ENCODE measurements at places on chromosomes 5 and 9.

- no peak for DNase-seq
These were observed 1532.8 kb upstream of the ACO1 start for GRCh38 chr9:30851600-30851999.

- DNase-seq = no peak
These were observed 243.9 kb upstream of the SMARCA2 start for GRCh38 chr9:1771094-1771789.

GRCh38 chr9:89001917-89002540 is 10.8 kb downstream of the S1PR3 start:
- no peak for DNase-seq

DNA sequence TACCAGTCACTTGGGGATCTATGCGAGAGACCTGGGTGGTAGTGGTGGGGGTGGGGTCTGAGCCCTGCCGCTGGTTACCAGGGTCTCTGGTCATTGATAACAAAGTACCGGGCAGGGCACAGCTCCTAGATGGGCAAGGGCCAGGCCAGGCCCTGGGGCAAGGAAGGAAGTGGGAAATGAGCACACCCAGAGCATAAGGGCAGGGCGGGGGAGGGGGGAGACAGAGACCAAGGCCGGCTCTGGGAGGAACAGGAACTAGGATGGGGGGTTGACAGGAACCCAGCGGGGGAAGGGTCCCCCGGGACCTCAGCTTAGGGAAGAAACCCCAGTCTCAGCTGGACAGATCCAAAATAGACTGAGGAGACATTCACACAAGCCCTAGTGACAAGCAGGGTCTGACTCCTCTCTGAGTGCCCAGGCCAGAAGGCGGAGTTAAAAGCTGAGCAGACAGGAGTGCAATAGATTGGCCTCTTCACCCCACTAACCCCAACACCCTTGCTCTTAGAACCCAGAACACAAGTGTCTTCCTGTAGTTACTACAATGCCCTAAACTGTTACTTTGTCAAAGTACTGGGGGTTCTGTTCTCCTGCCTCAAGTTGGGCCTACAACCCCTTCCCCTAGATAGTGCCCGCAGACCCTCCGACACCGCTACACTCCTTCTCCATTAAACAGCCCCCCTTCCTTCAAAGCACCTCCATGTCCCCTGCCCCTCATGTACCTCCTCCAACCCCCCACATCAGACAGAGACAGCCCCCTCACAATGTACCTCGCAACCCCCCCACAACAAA is 628 bp downstream of the ATOSB start:
- peak; percentile 52 for DNase-seq

GRCh38 chr5:170495825-170496661 is 7.8 kb upstream of the KCNIP1 start:
- no peak for DNase-seq

DNA sequence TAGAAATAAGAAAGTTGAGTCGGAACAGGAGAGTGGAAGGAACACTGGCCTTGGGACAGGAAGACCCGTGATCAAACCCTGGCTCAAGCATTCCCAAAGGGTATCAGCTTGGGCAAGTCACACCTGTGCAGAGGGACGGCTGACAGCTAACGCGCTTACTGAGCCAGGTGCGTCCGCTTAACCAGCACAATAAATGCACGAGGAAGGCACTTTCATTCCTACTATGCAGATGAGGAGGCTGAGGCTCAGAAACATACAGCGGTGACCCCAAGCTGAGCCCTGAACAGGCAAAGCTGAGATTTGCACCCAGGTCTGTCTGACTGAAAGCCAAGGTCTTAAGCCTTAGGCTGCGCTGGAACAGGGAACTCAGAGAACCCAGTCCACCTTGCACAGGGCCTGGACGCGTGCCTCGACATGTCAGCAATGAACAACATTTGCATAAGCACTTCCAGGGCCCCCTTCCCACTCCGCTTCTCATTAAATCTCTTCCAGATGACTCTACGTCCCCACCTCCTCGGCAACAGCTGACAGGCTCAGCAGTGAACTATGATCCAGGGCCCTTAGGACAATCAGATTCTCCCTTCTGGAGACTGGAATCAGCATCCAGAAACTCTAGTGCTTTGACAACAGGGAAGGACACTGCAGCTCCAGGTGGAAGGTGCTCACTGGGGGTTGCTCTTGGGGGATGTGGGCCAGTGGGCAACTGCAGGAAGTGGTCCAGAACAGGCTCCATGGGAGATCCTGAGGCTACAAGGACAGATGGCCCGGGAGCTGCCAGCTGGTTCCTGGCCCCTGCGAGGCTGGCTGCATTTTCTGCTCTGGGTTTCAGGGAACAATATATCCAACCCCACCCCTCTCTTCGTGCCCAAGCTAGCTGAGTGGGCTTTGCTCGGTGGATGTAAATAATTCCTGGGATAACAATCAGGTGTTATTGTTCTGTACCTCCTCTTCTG is 35.2 kb downstream of the SH3PXD2B start:
- DNase-seq = no peak

GRCh38 chr9:84471816-84472215 is 131.3 kb upstream of the SLC28A3 start:
- DNase-seq = no peak

- DNase-seq = no peak
These were observed 55.5 kb upstream of the KLF4 start for GRCh38 chr9:107545036-107545435.

GRCh38 chr9:99860266-99860665 is 38.6 kb downstream of the NR4A3 start:
- no peak for DNase-seq

DNA sequence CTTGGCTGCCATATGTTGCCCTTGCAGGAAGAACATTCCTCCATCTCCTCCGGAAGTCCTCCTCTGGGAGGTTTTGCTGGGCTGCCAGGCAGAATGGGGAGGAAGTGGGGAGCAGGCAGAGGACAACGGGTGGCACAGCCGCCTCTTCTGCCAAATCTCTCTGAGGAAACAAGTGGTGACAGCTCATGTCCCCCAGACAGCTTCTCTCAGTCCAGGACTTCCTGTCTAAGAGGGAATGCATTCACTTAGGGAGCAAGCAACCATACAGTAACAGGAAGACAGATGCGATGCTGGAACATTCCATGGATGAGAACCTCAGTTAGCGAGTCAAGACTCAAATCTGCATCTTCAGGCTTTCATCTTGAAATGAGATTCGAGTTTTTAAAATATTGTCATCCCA is 701.0 kb downstream of the SEMA5A start:
- DNase-seq = no peak

GRCh38 chr5:37717613-37718431 is 122.0 kb downstream of the GDNF start:
- DNase-seq = no peak

DNA sequence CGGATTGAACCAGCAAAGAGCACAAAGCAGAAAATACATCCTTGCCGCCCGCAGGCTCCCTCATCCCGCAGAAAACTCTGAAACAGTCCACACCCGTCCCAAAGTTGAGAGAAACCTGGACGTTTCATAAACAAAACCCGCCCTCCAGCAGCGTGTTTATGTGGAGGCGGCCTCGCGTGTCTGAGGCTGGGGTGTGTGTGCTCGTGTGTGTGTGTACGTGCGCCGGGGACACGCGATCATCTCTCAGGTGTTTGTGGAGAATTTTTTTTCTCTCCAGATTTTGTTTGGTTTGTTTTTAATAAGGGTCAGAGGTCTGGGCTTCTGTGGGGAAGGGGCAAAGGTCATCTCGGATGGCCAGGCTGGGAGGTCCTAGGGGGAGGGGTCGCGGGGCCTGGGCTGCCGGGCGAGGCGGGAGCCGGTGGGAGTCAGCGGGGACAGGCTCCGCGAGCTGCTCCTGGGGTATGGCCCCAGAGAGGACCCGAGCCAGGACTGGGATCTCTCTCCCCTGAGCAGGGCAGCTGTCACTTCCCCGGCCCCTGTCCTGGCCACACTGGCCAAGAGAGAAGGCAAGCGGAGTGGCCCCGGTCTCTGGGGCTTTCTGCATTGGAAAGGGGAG is 206.4 kb downstream of the C9orf50 start:
- DNase-seq = peak; percentile 62

- DNase-seq = peak; percentile 32
These were observed 68.2 kb downstream of the LRSAM1 start for GRCh38 chr9:127519301-127520166.

DNA sequence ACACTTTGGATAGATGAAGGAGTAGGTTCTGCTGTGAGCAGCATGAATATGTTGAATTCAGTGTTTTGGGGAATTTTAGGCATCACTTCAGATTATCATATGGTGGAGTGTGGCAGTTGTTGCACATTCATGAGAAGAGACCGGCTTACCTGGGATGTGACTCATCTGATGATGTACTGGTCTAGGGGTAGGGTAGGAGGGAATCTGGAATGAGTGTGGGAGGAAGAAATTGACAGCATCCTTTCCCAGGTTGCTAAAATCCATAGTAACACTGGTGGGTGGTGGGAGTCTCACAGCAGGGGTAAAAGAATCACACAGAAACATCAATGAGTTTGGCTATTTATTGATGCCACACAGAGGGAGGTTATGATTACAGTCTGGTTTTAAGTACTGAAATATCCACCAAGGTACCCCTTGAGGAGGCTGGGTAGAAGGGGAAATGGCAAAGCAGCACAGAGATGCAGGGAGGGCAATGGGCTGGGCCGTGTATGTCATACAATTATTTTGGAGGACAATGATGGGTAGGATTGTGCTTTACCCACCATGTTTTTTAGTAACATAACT is 82.5 kb downstream of the TARS1 start:
- DNase-seq = no peak

GRCh38 chr5:142507531-142508372 is 178.1 kb downstream of the FGF1 start:
- no peak for DNase-seq

DNA sequence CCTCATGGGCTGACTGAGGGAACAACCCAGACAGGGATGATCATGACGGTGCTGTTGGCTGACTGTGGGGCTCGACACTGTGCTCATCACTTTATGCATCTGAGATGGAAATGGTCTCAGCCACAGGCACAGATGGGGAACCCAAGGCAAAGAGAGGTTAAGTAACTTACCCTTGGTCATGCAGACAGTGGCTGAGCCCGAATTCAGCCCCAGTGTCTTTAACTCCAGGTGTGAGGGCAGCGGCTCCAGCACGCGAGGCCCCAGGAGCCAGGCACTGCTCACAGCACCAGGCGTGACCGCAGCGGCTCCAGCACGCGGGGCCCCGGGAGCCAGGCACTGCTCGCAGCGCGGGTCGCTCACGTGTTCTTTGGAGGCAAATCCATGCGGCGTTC is 45.3 kb upstream of the FCN1 start:
- no peak for DNase-seq

GRCh38 chr5:74311961-74312360 is 328.6 kb downstream of the ENC1 start:
- DNase-seq = no peak

DNA sequence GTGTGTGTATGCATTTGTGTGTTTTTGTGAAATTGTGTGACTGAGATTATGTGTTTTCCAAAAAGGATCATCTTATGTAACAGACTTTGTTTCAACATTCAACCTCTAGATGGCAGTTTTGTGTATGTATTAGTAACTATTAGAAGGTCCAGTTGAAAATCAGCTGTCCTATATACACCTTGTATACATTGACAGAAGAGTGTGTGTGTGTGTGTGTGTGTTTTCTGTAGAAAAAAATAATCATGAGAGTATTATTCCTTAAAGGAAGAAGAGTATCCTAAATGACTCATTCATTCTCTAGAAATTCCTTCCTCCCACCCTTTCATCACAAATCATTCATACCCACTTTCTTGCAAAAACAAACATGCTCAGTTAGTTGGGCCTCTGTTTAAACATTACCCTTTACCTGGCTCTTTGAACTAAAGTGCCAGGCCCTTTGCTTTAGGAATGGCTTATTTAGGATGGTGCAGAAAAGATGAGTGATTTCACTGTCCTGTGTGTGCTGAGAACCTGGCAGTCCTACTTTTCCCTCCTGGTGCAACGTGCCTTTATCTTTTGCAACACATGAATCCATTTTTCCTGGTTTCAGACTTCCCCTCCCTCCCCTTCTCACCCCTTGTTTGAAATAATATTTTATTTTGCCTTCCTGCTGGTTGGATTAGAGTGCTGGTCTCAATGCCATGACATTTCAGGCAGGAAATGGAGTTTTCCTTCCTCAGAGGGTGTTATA is 152.2 kb downstream of the ARHGAP26 start:
- DNase-seq = peak; percentile 49

- no peak for DNase-seq
These were observed 40.7 kb upstream of the PPP2R2B start for GRCh38 chr5:146919304-146919703.

DNA sequence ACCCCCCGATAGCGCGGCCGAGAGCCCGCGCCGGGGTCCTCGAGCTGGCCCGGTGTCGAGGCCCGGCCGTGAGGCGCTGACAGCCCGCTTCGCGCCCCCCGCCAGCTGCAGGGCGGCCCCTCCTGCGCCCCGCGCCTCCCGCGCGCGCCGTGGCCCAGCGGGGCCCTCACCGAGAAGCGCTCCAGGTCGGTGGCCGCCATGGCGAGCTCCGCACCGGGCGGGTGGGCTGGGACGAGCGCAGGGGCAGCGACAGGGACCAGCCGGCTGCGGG is 166 bp downstream of the SEPTIN8 start:
- DNase-seq = no peak

DNA sequence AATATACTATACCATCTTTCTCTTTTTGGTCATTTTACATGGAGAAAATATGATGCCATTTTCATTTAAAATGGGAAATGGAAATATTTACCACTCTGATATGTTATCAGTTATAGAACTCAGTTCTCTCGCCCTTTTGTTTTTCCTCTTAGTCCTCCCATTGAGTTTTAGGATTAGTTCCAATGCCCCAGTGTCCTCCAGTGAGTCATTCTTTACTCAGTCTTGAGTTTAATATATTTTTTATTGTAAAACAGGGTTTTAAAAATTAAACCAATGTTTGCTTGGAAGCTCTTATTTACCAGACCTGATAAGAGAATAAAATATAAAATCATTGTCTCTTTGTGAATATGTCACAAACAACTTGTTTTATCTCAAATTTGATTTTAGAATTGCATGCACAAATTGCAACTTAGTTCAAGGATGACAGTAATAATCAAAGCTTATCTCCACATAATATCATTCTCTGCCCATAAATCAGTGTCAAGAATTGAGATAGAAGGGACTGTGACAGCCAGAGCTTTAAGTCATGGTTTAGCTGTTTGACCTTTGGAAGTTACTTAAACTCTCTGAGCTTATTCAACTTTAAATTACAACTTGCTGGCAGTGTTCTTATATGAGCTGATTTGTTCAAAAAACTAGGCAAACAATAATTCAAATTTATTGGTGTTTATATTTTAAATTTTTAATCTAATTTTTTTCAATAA is 166.4 kb downstream of the PAM start:
- no peak for DNase-seq

DNA sequence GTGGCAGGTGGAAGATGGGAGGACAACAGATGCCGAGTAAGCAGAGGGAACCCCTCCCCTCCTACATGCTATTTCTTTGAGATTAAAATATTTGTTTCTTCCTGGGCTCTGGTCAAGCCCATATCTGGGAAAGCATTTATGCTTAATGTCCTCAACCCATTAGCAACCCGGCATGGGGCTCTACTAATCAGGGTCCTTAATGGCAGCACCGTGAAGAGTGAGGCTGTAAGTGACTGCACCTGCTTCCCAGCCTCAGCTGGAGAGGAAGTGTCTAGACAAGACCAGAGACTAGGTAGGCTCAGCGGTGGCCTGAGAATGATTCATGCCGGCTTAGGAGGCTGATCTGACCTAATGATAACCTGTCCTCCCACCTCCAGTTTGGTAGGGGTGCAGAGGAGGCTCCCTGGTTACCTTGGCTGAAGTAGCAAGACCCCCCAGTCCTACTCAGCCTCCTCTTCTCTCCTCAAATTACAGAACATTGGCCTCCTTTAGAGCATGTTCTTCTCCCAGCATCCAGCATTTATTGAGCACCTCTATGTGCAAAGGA is 61.3 kb upstream of the HSPA9 start:
- DNase-seq = no peak

- no peak for DNase-seq
These were observed 285.3 kb downstream of the PIK3R1 start for GRCh38 chr5:68500813-68501212.

- DNase-seq = no peak
These were observed 25.9 kb upstream of the ADAMTS2 start for GRCh38 chr5:179371121-179371510.
